DMS79 (cell line): ENCODE measurements at places on chromosomes 1 and 21.

- no peak for DNase-seq
Observed at GRCh38 chr1:235601104-235601503, 48.5 kb downstream of the GNG4 start.

- no peak for DNase-seq
Observed at GRCh38 chr1:157141212-157141855, 3.1 kb upstream of the ETV3 start.

DNA sequence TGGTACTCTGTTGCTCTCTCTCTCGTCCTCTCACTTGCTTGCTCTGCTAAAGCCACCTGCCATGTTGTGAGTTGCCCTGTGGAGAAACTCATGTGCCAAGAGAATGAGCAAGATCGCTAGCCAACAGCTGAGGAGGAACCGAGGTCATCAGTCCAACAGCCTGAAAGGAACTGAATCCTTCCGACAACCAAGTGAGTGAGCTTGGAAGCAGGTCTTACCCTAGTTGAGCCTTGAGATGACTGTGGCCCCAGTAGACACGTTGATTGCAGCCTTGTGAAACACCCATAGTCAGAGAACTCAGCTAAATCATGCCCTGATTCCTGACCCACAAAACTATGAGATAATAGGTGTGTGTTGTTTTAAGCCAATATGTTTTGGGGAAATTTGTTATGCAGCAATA lies 48.1 kb upstream of the BACH1 start:
- DNase-seq = no peak

DNA sequence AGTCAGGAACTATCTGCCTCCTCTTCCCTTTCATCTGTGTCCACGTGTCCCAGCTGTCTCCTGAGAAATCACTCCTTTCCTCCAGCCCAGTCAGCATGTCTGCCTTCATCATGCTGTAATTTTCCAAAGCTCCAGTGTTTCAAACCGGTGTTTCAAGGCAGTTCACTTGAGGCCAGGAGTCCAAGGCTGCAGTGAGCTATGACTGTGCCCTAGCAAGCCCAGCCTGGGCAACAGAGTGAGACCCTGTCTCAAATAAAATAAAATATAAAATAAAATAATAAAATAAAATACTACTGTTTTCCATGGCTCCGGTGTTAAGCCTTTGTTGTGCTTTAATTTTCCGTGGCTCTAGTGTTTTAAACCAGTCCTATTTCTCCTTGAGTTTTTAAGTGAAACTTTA lies 7.9 kb upstream of the SELENON start:
- DNase-seq = no peak

GRCh38 chr1:195663549-195664280 lies 944.5 kb downstream of the KCNT2 start:
- DNase-seq = no peak

- DNase-seq = no peak
Observed at GRCh38 chr1:202965422-202965821, 1.6 kb downstream of the CYB5R1 start.

DNA sequence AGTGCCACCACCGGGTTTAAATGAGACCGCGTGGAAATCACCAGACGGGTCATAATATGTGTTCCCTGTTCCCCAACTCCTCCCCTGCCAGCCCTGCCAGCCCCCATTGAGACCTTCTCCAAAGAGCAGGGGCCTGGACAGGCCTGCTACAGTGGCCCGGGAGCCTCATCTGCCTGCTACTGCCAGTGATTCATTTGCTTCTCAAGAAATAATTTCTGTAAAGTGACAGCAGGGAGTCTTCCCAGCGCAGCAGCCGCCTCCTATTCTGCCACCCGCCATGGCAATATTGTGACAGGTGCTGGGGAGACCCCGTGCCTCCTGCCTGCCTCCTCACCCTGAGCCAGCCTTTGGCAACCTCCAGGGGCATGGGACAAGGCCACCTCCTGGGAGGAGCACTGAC lies 8.9 kb downstream of the IFFO2 start:
- no peak for DNase-seq

DNA sequence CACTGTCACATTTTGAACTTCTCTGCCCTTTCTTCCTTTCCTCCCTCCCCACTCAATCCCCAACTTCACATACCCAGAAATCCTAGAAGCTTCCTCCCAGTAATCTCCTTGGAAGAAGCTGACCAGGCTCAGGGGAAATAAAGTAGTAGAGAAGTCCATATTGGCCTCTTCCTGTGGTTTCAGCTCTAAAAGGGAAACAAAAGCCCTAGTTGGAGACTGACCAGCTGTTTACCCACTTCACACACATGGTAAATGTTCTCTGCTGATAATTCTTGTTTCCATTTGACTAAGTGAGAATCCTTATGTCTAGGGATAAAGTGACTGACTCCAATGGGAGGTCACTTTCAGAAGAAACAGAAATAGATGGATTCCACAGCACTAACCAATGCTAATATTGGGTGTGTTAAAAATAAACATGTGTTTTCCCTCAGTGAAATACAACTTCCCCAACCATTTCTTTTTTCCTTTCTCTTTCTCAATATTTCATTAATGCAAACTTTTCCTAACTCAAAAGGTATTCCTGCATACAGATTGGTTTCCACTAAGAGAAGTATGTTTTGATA lies 178.9 kb upstream of the DPT start:
- no peak for DNase-seq
